ENCODE measurements at places on chromosomes 6 and 20.

DNA sequence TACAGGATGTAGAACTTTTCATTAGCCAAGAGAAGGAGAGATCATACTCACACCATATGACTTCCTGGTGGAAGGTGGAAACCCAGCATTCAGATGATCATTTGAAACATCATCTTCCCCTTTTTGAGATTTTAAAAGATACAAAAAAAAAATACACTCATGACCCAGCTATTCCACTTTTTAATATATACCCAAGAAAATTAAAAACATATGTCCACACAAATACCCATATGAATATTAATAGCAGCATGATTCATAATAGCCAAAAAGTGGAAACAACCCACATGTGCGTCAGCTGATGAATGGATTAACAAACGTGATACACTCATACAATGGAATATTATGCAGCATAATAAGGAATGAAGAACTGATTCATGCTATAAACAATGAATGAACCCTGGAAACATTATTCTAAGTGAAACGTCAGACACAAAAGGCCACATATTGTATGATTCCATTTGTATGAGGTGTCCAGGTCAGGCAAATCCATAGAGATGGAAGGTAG is 130.0 kb upstream of the SGK1 start:
- DNase-seq, result no peak

GRCh38 chr20:4441191-4441590 is 280.5 kb upstream of the PRND start:
- DNase-seq, result no peak

DNA sequence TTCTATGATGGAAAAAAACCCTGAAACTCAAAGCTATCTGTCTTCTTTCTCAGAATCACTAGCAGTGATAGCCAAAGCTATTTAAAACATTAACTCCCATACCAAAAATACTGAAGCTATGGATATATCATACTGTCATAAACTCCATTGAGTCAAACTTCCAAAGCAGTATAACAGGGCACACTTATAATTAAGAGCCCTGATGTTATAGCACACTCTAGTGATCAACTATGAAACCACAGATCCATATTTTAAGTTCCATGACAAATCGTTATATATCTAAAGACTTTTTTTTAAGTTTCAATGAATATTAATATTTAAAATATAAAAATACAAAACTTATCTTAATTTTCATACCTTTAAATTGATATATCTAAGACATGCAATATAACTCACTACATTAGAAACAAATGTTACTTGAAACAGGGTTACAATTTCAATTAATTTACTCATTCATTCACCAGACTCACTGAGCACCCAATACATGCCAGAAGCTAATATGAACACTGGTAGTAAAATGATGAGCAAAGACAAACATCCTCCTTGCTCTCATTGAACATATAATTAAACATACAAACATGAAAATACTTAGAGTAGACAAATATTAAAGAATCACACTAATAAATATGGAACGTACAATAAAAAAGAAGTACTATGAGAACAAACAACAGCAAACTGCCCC is 69.3 kb downstream of the IBTK start:
- no peak for DNase-seq

- DNase-seq, result no peak
Measured at GRCh38 chr6:31471711-31472110, 26.2 kb upstream of the MICB start.

GRCh38 chr6:96562886-96563285 is at the start of gene FHL5:
Gene FHL5, plus strand, starts transcription at chr6:96563128. Its CDS starts 40,486 bp downstream, at chr6:96603614.
- no peak for DNase-seq

GRCh38 chr20:10780901-10781300 is 107.1 kb upstream of the JAG1 start:
- DNase-seq, result no peak

DNA sequence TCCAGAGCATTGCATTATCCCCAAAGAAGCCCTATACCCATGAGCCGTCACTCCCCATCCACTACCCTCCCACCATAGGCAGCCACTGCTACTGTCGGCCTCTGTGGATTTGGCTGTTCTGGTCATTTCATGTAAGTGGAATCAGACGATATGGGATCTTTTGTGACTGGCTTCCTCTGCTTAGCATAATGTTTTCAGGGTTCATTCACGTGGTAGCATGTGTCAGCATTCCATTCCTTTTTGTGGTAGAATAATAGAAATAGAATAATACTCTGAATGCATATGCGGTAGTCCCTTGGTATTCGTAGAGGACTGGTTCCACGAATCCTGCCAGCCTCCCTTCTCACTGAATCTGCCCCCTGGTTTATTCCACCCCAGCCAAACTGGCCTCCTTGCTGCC is 402.6 kb upstream of the SULF2 start:
- DNase-seq, result no peak

- DNase-seq, result no peak
Measured at GRCh38 chr20:56974499-56975250, 291.8 kb downstream of the BMP7 start.

Data from heart right ventricle (tissue), 16 donors.